ENCODE measurements at places on chromosomes 7 and 10.

DNA sequence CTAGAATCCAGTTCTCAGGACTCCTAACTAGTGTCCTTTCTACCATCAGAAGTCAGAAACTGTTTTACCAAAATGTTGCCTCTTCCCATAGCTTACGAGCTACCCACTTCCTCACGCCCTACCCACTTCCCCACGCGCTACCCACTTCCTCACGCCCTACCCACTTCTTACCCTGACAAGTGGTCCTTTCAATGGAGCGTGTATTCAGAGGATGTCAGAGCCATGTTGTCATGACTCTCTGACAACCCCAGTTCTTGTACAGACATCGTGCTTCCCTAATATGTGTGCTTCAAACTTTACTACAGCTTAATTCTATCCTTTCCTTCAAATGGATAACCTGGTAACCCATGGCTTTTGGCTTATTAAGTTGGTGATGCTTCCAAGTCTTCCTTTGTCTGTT lies 84.8 kb upstream of the PHF14 start:
- DNase-seq: no peak

- DNase-seq: no peak
Observed at GRCh38 chr10:24969841-24970281, 17.5 kb upstream of the PRTFDC1 start.

DNA sequence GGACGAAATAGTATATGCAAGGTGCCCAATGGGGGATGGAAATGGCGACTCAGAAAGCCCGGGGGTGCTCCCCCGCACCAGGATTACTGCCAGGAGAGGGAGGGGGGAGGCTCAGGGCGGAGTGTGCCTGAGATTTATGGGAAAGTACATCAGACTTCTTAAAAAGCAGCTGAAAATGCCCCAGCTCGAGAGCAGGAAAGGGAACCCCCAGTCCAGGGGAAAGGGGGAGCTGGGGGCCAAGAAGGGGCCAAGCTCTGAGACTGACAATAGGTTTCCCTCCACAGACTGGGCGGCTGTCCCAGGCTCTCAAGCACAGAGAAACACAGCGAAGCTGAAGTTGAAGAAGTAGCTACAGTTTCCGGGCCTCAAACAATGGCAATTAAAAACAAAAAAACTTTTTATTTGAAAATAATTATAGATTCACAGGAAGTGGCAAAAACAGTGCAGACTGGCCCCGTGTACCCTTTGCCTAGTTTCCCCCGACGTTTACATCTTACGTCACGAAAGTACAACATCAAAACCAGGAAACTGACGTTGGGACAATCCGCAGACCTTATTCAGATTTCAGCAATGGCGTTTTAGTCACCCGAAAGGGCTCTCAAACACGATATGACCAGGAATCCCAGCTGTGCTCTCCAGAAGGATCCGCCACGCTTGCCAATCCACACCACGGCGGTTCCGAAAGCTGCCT lies 83.9 kb upstream of the FGFR2 start:
- no peak for DNase-seq

DNA sequence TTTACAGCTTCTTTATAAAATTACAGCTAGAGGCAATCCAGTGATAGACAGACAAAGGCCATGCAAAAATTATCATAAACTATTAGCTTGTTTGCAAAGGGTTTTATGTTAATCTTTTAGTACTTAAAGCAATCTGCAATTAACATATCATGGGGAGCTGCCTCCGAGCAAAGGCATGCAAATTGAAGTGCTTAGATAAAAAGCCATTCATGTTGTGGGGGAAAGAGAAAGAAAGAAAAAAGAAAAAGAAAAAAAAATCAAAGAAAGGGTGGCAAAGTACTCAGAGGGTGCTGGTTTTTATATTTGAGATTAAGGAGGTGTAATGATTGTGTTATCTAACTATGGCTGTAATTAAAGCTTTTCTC lies 799.5 kb downstream of the LRMDA start:
- no peak for DNase-seq

DNA sequence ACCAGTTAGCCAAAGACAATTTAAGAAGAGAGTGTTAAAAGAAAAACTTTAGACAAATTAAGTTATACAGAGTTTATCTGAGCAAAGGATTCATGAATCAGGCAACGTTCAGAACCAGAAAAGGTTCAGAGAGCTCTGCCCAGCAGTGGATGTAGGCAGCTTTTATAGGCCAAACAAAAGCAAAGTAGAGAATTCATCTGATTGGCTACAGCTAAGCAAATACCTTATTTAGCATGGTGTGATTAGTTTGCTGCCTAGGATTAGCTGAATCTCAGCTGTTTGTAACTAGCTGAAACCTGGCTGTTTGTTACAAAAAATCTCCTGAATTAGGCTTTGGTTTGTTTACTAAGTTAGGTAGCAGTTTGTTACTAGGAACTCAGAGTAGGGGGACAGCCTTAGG lies 66.0 kb downstream of the SLC25A40 start:
- DNase-seq: no peak

DNA sequence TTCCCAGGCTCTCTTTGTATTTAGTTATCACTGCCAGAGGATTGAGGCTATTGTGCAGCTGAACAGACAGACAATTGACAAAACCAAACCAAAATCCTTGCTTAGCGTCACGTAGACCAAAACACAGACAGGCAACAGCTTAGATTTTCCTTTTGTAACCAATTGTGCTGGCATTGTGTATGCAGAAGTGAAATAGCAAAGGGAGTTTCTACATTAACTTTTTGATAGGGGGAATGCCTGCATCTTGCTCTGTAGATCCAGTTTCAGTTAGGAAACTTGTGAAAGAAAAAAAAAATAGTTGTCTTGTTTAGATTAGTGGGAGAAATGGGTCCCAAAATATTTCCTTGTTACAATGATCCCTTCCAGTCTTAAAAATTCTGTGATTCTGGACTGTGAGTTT lies 333.8 kb downstream of the BBS9 start:
- DNase-seq: no peak

GRCh38 chr7:103134836-103135554 lies 13.9 kb downstream of the NAPEPLD start:
- DNase-seq: no peak

GRCh38 chr7:151327659-151328058 lies 14.0 kb upstream of the NUB1 start:
- DNase-seq: no peak

DNA sequence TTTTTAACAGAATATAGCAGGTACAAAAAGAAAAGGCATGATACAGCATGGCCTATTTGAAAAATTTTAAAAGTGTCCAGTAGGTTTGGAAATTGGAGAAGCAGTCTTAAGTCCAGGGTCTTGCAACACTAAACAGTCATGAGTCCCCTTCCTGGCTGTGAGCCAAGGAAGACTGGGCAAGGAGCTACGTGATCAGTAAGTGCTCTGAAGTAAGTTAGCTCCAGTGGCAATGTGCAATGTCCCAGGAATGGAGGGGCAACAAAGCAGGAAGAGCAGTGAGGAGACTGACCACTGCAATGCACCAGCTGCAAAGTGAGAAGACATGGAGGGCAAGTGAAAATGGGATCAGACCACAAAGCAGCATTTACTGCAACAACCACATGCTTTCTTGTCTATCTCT lies 72.9 kb upstream of the GRID1 start:
- no peak for DNase-seq

- no peak for DNase-seq
Observed at GRCh38 chr7:117835016-117835664, 38.1 kb downstream of the CTTNBP2 start.

DNA sequence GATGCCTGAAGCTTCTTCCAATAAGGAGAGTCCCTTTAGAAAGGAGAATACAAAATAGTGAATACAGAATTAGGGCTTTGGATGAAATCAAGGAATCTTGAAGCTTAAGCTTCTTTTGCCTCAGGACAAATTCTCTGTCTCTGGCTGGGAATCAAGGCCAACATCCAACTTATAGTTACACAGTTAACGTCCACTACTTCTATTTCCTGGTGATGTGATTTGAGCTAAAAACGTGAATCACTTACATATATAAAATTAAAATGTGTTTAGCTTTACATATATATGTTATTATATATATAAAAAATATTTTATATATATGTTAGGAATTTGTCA lies 11.4 kb upstream of the INPP5F start:
- no peak for DNase-seq

DNA sequence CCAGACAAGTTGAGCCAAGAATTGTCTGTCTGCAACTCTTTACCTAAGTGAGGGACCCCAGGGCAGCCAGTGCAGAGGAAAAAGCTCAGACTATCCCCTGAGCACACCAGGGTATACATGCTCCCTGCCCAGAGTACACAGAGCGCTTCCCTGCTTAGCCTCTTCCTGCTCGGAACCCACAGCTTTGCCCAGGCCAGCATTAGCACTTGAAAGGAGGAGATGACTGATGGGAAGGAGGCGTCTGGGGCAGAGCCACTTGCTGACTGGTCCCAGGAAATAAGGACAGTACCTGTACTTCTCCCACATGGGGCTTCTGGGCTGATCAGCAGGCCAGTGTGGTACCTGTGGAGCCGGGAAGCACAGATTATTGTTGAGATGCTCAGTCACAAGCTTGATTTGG lies 48.4 kb upstream of the TRIM8 start:
- no peak for DNase-seq

GRCh38 chr10:29007748-29008610 lies 280.9 kb upstream of the LYZL1 start:
- DNase-seq: no peak

DNA sequence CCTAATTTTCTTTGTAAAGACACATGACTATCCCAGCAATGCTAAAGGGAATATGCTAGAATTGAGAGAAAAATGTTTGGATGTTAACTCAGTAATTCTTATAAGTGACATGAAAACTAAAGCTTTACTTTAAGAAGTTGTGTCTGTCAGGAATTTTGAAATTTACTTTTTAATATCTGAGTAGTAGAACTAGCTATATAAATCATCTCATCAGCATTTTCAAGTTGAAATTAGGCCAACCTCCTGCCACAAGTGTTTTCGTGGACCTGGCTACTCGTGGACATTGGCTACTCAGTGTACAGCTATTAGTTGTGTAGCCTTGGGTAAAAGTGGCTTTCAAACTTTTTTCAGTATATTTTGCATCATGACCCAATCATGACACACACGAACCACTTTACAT lies 70.5 kb downstream of the ADD3 start:
- DNase-seq: no peak

GRCh38 chr10:72653383-72654096 lies 27.7 kb upstream of the MICU1 start:
- no peak for DNase-seq

DNA sequence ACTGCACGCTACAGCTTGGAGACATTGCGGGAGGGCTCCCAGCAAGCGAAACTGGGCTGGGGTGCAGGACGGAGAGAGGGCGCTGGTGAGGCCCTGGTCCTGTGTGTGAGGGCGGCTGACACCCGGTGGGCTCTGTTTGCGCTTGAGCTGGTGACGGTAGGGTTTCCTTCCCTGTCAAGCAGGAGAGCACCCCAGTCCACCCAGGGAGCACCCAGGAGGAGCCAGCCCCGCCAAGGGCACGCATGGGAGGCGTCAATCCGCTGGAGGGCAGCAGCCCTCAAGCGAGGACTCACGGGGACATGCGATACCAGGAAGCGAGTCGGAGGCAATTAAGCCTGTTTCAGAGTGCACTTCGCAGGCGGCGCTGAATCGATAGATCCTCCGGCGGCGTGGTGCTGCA lies 109.4 kb downstream of the MAD1L1 start:
- no peak for DNase-seq

- DNase-seq: no peak
Observed at GRCh38 chr10:102421507-102421756, 796 bp downstream of the FBXL15 start.

- no peak for DNase-seq
Observed at GRCh38 chr10:111030042-111030750, 46.6 kb upstream of the ADRA2A start.

DNA sequence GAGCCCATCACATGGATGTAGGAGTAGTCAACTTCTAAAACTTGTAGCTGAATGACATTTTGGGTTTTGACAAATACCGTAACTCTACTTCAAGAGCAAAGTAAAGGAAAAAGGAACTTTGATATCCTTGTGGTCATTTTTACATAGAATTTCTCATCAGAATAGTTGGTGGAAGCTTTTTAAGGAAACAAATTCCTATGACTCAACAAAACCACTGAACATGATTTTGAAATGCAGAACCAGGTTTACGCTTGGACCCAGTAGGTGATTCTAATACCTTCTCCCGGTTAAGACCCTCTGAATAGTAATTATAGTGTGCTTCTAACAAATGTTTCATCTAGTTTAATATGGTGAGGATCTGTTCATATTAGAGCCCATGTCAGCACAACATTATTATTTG lies 307.8 kb downstream of the GPR37 start:
- no peak for DNase-seq

DNA sequence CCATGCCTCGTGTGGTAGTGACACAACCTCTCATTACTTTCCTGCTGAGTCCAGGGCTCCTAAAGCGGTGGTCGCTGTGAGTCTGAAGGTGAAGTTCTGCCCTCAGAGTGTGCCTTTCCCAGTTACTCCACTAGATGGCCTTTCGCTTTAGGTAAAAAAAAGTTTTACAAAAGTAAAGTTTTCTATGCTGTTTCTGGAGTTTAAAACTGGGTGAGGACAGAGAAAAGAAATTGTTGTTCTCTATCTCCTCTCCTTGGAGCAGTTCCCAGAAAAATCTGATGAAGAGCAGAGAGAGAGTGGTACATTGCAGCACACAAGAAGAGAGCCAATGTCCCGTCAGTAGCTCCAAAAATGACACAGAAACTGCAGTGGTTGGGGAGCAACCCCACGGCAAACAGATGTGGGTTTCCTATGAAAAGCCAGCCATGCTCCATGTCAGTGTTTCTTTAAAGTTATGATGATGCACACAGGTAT lies 257.1 kb downstream of the GLI3 start:
- no peak for DNase-seq

GRCh38 chr10:59557052-59557451 lies 152.6 kb downstream of the SLC16A9 start:
- no peak for DNase-seq

DNA sequence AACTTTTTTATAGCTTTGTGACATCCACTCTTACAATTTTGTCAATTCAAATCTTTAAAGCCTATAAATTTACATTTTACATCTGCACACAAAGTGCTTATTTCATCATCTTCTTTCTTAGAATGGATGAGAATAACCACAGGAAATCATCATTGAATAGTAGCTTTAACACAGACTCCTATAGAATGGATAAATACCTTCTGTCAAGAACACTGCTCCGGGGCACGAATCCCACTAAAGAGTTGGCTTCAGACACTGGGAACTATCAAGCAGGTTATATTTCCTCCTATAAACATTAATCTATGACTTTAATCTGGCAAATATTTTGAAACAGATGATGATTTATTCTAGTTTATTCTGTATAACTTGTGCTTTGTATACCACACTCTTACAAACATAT lies 269.7 kb upstream of the TPK1 start:
- DNase-seq: no peak

DNA sequence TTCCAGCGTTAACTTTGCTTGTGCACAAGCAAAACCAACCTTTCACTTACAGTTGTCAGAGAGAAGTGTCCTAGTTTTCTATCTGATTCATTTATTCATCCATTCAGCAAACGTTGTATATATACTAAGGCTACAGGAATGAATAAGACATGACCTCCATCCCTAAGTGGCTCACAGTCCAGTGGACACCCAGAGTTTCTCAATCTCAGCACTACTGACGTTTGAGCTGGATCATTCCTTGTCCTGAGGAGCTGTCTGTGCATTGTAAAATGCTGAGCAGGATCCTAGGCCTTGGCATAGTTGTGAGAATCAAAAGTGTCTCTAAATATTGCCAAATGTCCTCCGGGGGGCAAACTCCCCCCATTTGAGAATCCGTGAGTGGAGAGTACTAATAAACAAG lies 166.7 kb upstream of the PRKCQ start:
- DNase-seq: no peak
